ENCODE measurements at places on chromosomes 6 and 20.

- no peak for DNase-seq
Measured at GRCh38 chr20:32224463-32224862, 16.8 kb downstream of the POFUT1 start.

GRCh38 chr6:138035070-138035469 lies 72.1 kb downstream of the PERP start:
- no peak for DNase-seq

DNA sequence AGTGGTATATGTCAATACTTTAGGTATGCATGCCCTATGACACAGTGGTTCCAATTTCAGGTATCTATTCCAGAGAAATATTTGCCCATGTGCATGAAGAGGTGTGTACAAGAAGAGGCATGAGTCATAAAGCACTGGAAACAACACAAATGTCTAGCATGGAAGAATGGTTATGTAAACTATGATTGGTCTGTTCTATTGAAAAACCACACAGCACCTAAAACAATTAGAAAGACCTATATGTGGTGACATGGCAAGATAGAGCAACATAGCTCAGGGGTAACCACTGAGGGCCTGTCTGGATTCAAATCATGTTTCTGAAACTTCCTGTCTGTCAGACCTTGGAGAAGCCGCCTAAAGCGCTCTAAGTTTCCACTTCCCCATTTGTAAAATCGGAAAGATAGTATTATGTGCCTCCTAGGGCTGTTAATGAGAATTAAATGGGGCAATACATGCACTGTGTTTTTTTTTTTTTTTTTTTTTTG lies 76.0 kb upstream of the SHLD1 start:
- DNase-seq = no peak

GRCh38 chr20:24787071-24787470 lies 162.0 kb upstream of the CST7 start:
- no peak for DNase-seq

DNA sequence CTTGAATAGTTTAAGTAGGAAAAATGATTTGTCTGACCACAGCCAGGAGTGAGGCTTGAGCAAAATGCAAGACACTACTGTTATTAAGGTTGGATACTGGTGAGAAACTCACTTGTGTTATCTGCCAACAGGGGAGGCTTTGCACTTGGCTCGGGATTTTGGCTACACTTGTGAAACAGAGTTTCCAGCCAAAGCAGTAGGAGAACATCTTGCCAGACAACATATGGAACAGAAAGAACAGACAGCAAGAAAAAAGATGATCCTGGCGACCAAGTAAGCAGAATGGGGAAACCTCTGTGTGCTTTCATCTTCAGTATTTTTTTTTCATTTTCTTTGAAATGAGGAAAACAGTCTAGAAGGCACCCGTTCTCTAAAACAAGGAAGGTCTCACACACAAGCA lies 31.6 kb downstream of the TFAP2D start:
- DNase-seq = no peak

All from stimulated activated CD8-positive, alpha-beta memory T cell treated with anti-CD3 and anti-CD28 coated beads, Interleukin-2, amount 100 ng/mL, for 1 hour (primary cell).